ENCODE measurements at places on chromosomes 12 and 14. TPM values are rescaled to one million over a fixed set of nuclear protein-coding genes. Genes with fewer than 3 reads are reported as not detected.
A peak's percentile ranks its signal among the peaks of the same experiment; 100 is the strongest.

DNA sequence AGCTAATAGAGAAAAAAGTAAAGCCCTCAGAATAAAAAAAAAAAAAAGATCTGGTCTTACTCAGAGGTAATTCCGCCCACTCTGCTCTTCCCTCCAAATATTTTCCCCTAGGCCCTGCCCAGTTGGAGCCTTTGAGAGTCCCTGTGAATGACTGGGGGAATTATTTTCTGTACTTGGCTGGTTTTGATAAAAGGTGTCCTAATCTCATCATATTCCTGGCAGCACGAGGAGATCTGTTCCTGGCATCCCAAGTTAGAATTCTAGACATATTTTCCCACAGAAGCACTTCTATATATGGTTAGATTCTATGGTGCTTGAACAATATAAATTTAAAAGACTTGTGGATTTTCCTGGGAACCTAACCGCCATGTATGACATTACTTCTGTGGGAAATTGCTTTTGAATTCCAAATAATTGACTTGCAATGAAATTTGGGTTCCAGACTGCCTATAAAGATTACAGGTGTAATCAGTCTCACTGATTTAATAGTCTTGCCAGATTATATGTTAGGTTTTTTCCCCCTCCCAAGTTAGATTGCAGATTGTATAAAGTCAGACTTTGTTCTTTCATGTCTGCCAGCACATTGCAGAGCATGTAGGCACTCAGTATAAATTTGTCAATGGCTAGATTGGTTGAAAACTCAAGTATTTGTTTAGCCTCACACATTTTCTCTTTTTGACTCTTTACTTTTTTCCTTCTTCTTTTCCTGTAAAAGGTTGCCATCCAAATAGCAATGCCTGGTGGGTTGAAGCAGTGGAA, 12.3 kb downstream of the GPX2 start:
- DNase-seq: no peak

- DNase-seq: peak; percentile 87
Observed at GRCh38 chr12:2129076-2129475, 76.3 kb downstream of the CACNA1C start.

DNA sequence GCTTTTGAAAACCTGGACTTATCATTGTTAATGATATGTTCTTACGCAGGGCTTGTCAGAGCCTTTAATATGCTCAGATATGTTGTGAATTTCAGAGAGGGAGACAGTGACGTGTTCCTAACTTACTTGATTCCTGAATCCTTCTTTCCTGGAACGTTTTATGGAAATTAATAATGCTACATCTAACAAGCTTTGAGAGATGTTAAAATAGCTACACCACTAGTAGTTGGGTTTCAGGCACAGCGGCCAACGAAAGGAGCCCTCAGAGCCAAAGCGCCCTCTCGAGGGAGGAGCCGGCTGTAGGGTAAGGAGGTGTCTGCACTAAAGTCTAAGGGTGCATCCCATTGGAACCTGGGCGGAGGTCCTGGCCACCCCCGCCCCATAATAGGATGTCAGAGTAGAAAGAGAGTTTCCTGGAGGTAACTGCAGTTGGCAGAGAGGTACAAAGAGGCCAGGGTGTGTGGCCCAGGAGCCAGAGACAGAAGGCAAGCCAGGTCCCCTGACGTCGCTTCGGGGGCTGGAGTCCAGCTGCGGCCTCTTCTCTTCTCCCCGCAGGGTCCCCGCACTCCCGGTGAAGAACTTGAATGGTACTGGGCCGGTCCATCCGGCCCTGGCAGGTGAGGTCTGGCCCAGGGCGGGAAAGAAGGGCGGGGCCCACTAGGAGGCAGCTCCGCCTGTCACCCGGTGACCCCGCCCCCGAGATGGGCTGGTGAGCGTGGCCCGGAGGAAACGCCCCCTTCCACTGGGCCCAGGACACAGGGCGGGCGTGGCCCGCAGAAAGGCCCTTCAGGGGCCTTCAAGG, 36.3 kb downstream of the DTX1 start:
- no peak for DNase-seq

Gene ITGB7
- 1.2 TPM for total RNA-seq

- DNase-seq: no peak
Observed at GRCh38 chr12:41485203-41485602, 297.1 kb downstream of the PDZRN4 start.

GRCh38 chr12:29804019-29804418, 20.3 kb upstream of the TMTC1 start:
- no peak for DNase-seq

DNA sequence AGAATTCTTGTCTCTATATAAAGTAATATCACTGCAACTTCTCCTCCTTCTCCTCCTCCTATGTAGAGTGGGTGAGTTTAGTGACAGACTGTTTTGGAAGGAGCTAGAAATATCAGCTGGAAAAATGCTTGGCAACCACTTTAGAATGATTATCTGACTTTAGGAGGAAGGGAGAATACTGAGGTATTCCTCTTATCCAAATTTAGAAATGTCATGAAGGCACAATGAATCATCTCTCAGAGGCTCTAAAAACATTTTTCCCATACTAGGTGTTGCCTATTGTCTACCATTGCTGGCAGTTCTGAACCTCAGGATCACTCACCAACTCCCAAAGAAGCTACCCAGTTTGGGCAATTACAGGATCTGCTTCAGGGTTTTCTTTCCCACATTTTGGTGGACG, 306.6 kb upstream of the ATP2B1 start:
- no peak for DNase-seq

DNA sequence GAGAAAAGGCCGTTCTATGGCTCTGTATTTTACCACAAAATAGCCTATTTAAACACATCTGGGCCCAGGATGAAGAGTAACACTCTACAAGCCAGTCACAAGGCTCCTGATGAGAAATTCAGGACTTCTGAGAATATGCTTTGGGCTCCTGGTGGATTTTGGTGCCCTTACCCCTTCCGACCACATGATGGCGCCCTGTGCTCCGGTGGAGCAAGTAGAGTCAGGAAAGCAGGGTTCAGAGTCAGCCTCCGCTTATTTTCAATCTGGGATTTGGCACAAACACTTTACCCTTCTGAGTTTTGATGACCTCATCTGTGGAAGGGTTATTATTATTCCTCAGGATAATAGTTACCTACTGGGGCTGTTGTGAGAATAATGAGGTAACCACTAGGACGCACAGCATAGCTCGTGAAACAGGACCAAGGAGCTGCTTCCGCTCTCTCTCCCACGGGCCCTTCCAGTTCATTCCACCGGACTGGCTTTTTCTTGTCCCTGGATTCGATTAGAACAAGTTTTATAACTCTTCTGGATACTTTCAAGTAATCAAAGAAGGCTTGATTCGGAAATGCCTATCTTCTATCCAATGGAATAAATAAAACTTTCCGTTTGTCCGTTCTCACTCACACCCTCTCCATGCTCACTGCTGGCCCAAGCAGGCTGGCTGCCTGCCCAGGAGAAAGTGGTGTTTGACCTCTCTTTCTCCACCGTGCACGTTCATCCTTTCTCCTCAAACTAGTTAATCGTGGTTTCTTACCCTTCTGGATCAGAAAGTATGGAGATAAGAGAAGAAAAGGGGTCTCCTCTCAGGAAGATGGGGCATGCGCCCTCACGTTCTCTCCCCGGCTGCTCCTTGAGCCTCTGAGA, 104.6 kb downstream of the GALC start:
- DNase-seq: no peak

DNA sequence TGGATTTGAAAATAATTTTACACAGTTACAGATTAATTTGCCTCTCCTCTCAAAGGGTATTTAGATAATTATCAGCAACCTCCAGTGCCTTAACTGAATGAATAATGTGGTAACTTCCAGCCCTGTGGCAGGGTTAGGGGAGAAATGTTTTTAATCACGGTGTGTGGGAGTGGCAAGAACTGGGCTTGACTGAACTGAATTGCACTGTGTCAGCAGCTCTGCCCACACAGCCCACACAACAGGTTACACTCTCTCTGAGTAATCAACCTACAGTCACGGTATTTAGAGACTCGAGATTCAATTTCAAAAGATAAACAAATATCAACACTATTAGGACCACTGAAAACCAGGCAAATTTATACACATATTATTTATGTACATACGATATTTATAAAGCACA, 198.5 kb downstream of the KCNC2 start:
- no peak for DNase-seq

- no peak for DNase-seq
Observed at GRCh38 chr12:17818931-17819330, 271.1 kb downstream of the RERGL start.

Gene OR9K2
- not detected for total RNA-seq

Gene KRT80
- total RNA-seq: not detected

Gene ARMH4
- 1.2 TPM for total RNA-seq

- no peak for DNase-seq
Observed at GRCh38 chr14:52455291-52456088, 96.8 kb downstream of the TXNDC16 start.

- no peak for DNase-seq
Observed at GRCh38 chr14:43949400-43949799, 557.7 kb downstream of the FSCB start.

GRCh38 chr12:103196467-103196866, 239.0 kb downstream of the ASCL1 start:
- no peak for DNase-seq

DNA sequence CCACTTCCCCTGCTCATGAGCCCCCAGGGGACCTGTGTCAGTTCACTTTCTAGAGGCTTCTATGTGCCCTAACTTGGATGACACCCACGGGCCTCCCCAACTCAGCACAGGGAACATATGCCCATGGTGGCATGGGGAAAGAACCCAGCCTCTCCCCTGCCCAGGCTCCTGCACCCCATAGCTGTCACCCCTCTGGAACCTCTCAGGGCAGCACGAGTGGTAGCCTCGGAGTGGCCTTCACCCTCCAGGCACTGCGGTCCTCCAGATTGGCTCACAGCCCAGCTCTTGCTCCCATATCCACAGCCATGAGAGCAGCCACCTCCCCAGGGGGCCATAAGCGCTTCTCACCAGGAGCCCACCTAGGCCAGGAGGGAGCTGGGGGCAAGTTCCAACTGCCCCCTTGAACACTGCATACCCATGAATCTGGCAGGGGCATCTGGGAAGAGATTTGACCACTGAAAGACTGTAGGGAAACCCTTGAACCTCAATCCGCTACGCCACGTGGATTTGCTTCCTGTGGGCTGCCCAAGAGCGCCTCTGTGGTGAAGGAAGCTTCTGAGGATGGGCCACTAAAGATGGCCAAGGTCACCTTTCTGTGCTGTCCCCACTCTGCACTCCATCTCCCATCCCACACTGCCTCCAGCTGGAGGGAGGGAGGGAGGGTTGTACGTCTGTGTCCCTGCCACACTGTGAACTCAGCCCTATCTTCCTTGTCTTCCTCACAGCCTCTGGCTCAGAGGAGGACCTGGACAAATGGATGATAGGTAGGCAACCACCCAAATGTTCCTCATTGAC, 11.9 kb downstream of the PLD4 start:
- peak; percentile 58 for DNase-seq

GRCh38 chr12:120971299-120972180, 6.8 kb upstream of the HNF1A start:
- no peak for DNase-seq

DNA sequence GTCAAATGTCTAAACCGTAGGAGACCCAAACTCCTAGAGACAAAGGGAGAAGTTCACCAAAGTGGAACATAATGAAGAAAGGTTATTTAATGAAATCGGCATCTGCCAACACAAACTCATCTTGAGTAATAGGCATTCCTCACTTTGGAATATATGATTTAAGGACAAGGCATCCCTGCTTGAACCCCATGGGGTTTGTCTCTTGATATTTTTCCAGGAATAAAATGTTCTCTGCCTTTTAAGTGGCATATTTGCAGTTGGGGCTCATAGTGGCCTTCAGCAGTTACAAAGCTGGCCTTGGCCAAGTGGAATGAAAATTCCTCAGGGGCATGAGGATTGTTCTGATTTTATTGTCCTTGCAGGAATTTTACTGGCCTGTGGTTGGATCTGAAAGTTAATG, 7.1 kb downstream of the POP5 start:
- no peak for DNase-seq

- no peak for DNase-seq
Observed at GRCh38 chr12:56769868-56770267, 6.7 kb downstream of the HSD17B6 start.

- DNase-seq: no peak
Observed at GRCh38 chr14:98578204-98578603, 693.8 kb downstream of the BCL11B start.

Gene MYF5
- total RNA-seq: not detected

GRCh38 chr12:48817873-48818830, at the start of gene CACNB3:
TSS of gene CACNB3 (plus strand) at chr12:48818496. CDS start at chr12:48818930, 434 bp downstream.
- DNase-seq: peak; percentile 88

DNA sequence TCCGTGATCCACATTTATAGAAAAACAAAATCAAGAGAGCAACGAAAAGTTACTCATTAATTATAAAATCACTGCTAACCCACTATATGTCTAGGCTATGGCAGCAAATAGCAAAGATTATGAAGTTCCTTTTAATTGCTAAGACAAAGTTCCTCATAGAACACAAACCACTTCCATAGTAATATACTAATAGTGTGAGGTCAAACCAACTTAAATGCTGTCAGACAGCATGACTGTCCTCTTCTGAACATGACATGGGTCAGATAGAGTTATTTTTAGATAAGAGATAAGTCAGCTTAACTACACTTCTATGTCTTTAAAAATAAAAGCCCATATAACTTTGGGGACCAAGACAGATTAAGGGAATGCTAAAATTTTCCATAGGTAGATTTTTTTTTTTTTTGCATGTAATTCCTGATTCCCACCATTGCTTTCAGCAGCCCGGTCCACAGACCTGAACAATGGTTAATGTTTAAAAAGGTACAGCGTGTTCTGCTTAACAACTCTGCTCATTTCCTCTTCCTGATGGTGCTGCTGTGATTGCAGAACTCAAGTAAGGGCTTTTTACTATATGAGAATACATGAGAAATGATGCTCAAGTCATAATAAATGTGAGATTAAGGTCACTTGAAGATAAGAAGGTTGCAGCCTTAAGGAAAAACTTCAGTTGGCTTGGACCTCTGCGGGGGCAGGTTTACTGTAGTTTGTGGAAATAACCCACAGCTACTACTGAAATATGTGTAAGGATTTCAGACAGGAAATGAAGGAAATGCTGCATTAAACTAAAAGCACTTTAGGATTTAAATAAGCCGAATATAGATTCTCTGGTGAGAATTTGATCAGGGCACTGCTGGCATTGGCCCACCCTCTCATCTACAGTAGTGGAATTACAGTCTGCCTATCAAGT, 37.7 kb upstream of the DUSP6 start:
- DNase-seq: no peak

DNA sequence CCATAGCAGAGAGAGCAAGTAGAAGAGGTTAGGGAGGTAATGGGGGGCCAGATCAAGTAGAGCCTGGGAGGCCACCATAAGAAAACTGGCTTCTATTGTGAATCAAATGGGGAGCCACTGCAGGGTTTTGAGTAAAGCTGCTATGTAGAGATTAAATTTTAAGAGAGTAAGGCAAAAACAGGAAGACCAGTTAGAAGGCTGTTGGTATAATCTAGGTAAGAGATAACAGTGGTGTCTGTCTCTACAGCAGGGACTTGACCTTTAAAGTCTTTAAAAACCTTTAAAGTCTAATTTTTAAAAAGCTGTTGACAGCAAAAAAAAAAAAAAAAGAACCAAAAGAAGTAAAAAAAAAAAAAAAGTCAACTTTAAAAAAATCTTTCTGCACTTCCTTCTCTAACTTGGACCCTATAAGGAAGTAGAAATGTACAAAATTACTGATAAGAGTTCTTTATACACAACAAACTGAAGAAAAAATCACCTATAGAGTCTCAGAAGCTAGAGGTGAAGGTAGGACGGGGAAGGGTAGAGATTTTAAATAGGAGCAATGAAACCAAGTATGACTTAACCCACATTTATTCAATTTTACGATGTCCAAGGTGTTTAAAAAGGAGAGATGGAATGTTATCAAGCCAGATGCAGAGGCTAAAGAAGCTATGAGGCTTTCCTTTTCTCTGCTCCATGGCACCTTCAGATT, 26.1 kb downstream of the SGPP1 start:
- DNase-seq: no peak
